Left ventricle myocardium inferior (tissue), 1 donor: ENCODE measurements at places on chromosomes 5 and 9. TPM values are rescaled to one million over a fixed set of nuclear protein-coding genes. Genes with fewer than 3 reads are reported as not detected.
A peak's percentile ranks its signal among the peaks of the same experiment; 100 is the strongest.

DNA sequence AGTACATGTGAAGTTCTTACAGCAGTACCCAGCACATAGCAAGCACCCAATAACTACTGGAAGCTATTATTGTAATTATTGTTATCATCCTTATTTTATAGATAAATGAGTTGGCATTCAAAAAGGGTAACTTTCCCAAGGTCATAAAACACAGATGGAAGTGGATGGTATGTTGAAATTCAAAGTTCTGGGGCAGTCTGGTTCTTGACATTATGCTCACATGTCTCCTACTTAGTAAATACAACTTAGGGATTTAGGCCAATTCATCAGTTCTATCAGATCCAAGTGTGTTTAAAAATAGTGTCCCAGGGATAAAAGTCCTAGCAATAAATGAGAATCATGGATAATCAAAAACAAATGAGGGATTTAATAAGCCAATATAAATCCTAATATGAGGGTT is 265.2 kb downstream of the ADAMTSL1 start:
- DNase-seq: no peak

GRCh38 chr5:112154940-112155686 is 264.0 kb downstream of the EPB41L4A start:
- DNase-seq: no peak

DNA sequence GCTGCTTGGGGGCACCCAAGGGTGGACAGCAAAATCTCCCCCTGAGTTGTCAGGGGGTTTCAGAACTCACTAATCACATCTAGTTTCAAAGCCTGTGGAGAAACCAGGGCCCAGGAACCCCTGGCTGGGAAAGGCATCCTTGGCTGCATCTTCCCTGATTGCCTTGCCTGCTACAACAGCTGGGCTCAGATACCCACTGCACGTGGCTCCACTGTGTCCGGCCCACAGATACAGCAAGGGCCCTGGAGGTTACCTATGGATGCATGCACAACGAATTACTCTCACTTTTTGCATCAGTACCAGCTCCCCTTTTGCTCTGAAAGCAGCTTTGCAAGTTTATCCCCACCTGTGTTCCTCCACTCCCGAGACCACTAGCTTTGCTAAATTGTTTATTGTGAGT is 55.0 kb downstream of the ATP10B start:
- DNase-seq: no peak

DNA sequence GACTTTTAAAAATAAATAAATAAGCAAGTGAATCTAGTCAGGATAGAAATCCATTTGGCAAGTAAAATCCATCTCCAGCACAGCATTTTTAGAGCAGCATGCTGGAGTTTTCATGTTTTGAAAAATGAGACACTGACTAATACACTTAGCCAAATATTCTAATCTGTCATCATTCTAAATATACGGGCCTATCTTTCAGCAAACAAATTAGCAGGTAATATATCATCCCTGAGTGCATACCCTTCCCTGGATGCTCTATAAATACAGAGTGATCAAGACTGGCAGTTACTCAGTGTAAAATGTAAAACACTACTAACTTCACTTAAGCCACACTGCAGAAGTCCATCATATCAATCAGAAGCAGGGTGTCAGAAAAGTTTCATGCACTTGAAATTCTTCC is 58.4 kb downstream of the MLLT3 start:
- DNase-seq: no peak

GRCh38 chr9:101707721-101708120 is 30.7 kb downstream of the GRIN3A start:
- DNase-seq: no peak

GRCh38 chr9:22424616-22425015 is 22.0 kb upstream of the DMRTA1 start:
- no peak for DNase-seq

- no peak for DNase-seq
Measured at GRCh38 chr5:140833993-140834392, at the start of gene PCDHA7. Gene PCDHA7, plus strand, starts transcription at chr5:140834269. Its CDS starts 115 bp downstream, at chr5:140834384.

GRCh38 chr5:57779383-57780223 is 297.0 kb upstream of the ACTBL2 start:
- DNase-seq: peak; percentile 16

- DNase-seq: no peak
Measured at GRCh38 chr9:94010980-94011533, 55.9 kb upstream of the BARX1 start.

DNA sequence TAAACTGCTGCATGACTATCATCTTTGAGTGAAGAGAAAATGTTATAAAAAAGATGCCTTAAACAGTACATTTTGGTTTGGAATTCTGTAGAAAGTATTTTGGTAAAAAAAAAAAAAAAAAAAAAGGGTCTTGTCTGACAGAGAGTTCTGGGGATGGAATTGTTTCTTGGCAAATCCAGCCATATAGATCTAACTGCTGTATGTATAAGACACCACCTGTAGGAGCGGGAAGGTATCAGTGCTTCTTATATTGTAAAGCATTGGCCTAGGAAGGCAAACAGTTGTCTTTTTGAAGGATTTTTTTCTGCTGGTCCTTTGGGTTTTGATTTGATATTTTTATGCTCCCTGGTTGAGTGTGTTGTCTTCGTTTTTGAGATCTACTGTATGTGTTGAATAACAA is 2.8 kb downstream of the PURA start:
- DNase-seq: no peak

DNA sequence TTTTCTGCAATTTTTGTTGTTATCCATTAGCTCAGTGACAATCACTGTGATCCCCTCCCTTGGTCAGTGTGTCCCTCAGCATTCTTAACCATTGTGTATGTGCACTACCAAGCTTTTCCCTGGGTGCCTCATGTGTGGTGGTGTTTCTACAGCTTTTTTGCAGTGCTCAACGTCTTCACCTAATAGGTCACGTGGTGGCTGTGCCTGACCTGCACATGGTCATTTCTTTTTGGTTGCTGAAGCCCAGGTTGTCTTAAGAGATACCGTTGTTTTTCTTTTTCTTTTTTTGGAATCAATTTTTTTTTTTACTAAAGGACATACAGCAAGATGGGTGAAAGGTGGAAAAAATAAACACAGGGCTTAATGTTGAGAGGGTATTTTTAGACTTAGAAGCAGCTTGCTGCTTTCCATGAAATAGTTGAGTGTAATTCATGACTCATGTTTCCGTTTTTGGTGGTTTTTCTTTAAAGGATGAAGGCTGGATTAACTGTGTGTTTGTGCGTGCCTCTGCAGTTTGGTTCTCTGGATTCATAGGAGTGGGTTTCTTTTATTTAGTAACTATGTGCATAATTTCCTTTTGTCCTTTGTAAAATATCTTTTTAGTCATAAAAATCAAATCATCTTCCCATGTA is 22.2 kb downstream of the SH3GL2 start:
- no peak for DNase-seq

DNA sequence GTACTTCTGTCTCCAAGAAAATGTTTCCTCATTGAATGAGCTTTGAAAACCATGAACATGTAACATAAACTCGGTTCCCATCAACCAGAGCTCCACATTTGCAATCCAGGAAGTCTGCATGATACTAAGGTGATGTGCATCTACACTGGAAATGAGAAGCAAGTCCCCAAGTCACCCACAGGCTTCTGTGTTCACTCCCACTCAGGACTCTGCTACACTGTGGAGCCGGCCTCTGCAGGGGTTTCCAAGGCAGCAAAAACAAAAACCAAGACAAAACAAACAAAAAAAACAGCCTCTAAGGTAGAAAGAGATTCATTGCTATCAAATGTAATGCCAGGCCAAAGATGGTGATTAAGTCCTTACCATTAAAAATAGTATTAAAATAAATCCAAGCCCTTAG is 593.7 kb downstream of the IRX1 start:
- DNase-seq: no peak

DNA sequence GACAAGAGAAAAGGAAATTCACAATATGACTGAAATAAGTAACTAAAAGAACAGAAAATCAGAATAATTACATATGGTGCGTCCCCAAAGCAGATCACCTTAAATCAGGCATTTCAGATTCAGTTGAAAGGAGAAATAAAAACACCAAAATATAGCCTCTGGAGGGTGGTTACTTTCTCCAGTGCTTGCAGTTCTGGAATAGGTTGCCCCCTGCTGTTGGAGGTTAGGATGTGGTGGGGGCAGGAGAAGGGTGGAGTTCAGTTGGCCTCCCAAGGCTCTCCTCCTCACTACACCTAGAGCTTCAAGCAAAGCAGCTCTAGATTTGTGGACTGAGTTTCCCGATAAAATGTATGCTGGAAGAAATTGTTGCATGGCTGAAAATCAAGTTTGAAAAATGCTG is 338.2 kb upstream of the TLE4 start:
- no peak for DNase-seq

DNA sequence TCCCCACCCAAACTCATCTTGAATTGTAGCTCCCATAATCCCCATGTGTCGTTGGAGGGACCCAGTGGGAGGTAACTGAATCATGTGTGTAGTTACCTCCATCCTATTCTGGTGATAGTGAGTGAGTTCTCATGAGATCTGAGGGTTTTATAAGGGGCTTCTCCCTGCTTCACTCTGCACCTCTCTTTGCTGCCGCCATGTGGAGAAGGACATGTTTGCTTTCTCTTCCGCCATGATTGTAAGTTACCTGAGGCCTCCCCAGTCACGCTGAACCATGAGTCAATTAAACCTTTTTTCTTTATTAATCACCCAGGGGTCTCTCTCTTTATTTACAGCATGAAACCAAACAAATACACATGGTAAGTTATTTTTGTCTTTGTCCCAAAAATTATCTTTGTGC is 726.1 kb downstream of the CDH18 start:
- DNase-seq: no peak

- DNase-seq: no peak
Measured at GRCh38 chr5:68149189-68149588, 66.4 kb upstream of the PIK3R1 start.

DNA sequence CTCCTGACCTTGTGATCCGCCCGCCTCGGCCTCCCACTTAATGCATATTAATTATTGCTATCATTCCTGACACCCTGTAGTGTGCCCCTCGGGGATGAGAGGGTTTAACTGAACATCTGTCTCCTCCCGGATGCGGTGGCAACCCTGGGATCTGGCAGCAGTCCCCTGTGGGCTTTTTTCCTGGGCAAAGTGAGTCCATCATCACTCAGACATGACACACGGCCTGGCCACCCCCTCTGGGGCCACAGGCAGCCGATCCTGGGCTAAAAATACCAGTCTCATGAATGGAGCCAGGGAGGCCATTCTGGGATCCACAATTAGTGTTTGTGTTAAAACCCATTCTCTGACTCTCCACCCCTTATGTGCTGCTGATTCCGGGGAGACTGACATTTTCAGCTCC is 161.2 kb downstream of the RGS3 start:
- peak; percentile 60 for DNase-seq

DNA sequence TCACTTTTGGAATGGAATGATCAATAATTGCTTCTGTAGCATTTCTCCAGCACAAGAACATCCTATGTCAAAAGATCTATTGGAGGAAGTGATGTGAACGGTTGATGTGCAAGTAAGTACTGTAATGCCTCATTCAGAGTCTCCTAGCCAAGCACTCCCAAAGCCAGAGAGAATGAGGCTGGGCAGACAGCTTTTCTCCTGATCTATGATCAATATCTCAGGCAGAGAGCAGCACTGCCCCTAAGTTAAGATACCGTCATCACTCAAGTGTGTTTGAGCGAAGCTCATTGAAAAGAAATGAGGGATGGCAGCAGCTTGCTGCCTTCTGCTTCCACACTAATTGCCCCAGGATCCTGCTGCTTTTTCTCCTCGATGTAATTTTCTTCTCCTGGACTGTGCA is 324.1 kb upstream of the GRAMD2B start:
- no peak for DNase-seq

DNA sequence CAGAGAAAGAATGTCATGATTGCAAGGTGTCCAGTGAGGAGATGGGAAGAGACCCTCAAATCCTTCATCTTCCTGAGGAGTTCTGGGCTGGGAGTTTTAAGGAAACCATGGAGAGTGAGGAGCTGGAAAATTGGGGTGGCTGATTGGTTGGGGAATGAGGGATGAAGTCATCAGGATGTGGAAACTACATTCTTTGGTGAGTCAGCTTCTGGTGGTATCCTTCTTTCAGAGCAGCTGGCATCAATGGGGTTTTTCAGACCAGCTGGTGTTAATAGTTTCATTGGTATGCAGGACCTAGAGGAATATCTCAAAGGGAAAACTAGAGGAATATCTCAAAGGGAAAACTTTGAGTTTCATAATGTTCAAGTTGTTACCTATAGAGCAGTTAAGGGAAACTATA is 45.2 kb downstream of the RNF180 start:
- no peak for DNase-seq

DNA sequence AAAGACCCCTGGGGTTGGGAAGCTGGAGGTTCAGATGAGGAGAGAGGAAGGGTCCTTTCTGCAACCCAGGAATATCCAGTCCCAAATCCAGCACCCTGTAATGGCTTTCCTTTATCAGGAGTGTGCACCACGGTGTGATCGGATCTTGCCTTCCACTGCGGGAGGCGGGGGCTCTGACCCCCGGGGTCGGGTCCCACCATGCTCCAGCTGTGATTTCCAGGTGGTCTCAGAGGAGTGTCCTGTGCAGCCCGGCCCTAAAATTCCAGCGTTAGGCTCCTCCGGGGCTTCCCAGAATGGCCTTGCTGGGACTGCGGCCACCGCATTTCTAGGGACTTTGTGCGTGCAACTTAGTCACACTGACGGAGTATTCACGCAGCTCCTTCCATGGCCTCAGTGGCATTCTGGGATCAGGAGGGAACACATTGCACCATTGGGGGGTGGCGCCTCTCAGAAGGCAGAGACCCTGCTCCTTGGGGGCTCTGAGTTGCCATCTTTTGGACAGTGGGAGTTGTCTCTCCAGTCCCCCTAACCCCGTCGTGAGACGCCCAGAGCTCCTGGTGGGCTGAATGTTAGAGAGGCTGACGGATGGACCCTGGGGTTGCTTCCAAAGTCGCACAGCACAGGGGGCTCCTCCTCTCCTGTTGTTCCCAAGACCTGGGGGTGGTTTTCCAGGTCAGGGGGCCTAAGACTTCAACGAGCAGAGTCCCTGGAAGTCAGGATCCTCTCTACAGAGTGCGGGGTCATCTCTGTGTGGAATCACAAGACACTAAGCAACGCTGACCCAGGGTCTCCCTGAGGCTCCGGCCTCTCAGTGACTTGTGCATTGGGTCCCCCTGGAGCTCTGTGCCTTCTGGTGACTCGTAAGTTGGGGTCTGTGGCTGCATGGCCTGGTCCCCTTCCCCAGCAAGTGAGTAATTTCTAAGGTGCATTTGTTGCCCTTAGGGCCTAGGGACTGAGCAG is 42.7 kb upstream of the IRX4 start:
- DNase-seq: no peak

- DNase-seq: no peak
Measured at GRCh38 chr9:21392270-21392669, 7.1 kb upstream of the IFNA2 start.

GPR21 gene
- total RNA-seq: 0.58 TPM

MAPKAP1 gene
- 127 TPM for total RNA-seq

POLK gene
- 21.1 TPM for total RNA-seq

IRX4 gene
- total RNA-seq: 18.6 TPM

LRRC26 gene
- not detected for total RNA-seq

PPP1R2B gene
- total RNA-seq: not detected

NEURL1B gene
- 24.0 TPM for total RNA-seq

CNTLN gene
- 3.5 TPM for total RNA-seq

AQP3 gene
- total RNA-seq: 13.6 TPM

STPG3 gene
- total RNA-seq: 0.58 TPM

SNCAIP gene
- total RNA-seq: 1.4 TPM
